ENCODE measurements at places on chromosomes 2 and 18. TPM values are rescaled to one million over a fixed set of nuclear protein-coding genes. Genes with fewer than 3 reads are reported as not detected.

The HAAO gene
- total RNA-seq = 2.7 TPM

The PTPN4 gene
- total RNA-seq = 51.9 TPM

The KIF3C gene
- total RNA-seq = 1.4 TPM

The MGAT5 gene
- 108 TPM for total RNA-seq

DNA sequence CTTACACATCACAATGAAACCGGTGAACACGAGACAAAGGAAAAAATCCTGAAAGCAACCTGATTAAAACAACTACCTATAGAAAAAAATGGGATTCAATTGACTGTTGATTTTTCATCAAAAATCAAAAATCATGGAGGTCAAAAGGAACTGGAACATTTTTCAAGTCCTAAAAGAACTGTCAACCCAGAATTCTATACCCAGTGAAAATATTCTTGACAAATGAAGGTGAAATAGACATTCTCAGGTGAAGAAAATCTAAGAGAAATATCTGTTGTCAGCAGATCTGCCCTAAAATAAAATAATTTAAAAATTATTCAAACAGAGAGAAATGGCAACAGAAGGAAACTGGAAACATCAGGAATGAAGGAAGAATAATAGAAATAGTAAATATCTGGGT is 38.9 kb downstream of the GAREM1 start:
- no peak for DNase-seq

- no peak for DNase-seq
Measured at GRCh38 chr2:86793752-86794151, 3.0 kb upstream of the CD8A start.

The DDX1 gene
- 172 TPM for total RNA-seq

The CENPA gene
- total RNA-seq = 23.4 TPM

The CYS1 gene
- 2.2 TPM for total RNA-seq

- DNase-seq = no peak
Measured at GRCh38 chr18:45298986-45299385, 316.3 kb upstream of the SLC14A2 start.

DNA sequence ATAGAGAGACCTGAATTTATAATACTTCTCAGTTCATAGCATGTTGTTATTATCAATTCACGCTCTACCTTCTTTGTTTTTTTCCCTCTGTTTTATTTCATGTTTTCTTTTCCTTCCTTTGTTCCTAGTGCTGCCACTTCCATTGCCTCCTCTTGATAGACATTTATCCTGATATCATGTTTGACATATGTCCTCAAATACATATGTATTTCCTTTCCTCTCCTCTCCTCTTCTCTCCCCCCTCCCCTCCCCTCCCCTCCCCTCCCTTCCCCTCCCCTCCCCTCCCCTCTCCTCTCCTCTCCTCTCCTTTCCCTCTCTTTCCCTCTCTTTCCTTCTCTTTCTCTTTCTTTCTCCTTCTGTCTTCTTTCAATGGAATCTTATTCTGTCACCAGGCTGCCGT is 67.8 kb downstream of the TDRD15 start:
- DNase-seq = no peak

GRCh38 chr2:144479138-144479537 is 40.8 kb downstream of the ZEB2 start:
- no peak for DNase-seq

DNA sequence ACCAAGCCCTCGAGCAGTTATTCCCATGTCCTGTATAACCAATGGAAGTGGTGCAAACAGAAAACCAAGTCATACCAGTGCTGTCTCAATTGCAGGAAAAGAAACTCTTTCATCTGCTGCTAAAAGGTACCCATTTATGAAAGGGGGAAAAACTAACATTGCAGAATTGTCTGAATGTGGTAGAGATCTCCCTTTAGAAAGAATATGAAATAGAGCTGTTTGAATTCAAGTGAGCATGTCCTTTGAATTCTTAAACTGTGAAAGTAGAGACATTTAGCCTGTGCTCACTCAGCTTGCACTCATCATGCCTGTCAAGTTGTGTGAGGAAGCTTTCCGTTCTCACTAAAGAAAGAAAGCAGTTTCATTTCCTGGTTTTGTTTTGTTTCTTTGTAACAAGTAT is 87.4 kb downstream of the EML4 start:
- no peak for DNase-seq

GRCh38 chr18:48554610-48555400 is 16.0 kb downstream of the CTIF start:
- no peak for DNase-seq

DNA sequence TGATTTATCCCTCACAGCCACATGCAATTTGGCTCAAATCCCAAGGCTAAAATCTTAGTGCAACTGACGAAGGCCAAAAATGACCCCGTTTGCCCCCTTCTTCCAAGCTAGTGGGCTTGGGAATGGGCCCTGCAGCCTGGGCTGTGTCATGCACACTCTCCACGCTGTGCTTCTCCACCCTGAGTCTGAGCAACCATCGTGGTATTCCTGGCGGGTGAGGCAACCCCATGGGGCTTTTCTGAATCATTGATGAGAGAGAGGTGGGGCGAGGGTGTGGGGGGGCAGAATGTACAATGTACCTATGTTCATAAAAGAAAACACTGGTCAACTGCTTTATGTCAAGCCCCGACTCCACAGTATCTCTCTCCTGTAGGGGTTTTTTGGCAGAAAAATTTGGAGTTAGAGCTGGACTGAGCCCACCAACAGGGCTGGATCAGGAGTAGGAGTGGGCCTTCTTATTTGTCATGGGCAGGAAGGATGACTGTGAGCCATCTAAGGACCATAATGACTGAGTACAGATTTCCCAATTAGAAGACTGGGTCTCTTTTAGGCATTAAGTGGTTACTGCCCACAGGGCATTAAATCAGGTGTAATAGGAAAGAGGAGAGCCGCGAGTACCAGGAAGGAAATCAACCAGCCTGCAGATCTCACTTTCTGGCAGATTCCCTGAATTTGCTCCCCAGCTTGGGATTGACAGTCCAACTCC is 8.9 kb downstream of the SULT1C2 start:
- DNase-seq = no peak

DNA sequence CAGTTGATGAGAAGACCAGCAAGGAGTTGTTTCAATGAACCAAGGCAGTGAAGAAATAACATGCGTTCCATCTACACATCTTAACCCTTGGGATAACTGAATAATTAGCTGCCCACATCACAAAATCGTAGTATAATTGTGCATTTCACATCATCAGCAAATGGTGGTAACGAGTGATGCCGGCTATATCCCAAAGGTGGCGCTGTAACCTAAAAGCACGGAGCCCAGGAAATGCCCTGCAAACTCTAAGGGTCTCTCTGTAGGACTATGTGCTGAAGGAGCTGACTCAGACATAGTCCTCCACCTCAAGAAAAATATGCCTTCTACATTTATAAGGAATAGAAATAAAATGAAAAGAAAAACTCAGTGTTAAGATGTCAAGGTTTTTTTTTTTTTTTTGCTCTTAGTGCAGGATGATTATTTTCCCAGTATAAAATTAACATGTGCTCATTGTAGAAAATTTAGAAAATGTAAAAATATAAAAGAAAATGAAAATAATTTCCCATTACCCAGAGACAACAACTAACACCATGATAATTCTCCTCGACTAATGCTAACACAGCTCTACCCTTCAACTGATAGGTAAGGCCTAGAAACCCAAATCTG is 23.1 kb upstream of the DSG3 start:
- no peak for DNase-seq

GRCh38 chr2:3731829-3732228 is 28.5 kb downstream of the DCDC2C start:
- no peak for DNase-seq

GRCh38 chr2:12244070-12244469 is 472.7 kb upstream of the TRIB2 start:
- DNase-seq = no peak

Data from heart right ventricle (tissue), 16 donors.